Keratinocyte (primary cell): ENCODE measurements at places on chromosomes 7 and 10.

DNA sequence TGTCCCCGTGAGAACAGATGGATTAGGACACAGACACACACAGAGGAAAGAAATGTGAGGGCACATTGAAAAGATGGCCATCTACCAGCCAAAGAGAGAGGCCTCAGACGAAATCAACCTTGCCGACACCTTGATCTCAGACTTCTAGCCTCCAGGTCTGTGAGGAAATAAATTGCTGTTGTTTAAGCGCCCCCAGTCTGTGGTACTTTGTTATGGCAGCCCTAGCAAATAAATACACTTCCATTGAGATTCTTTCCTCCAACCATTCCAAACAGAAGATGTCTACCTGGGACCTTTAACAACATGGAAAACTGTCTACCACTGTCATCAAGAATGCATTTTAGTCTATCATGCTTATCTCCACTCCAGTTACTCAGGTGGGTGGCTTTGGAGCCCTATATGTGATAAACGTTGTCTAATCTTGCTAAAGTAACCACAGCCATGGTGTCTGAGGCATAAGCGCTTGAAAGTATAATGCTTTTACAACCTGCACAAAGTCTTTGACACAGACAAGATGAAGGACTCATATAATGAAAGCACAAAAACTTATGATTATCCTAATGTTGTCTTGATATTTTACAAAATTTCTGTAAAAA, 244.3 kb downstream of the MTERF1 start:
- DNase-seq = no peak

DNA sequence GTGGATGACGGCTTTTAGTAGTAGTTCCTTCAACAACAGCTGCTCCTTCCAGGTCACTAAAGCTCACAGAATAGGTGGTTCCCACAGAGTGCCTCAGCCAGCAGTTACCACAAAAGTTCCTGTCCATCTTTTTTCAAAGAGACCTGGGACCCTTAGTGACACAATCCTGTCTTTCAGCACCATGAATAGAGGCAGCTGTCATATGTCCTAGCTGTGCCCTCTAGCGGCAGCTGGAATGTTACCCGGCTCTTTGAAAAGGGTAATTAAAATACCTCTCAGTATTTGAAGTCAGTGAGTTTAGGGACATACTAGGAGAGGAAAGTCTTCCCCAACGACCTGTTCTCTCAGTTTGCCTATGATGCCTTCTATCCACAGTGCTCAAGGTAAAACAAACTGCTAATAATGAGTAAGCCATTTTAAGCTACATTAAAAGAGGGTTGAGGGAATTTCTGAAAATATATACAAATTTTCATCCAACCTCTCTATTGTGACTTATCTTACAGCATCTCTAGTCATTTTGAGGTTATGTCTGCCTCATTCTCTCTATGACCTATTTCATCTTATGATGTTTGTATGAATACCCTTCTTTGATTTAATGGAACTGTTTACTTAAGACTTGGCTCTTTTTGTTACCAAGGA, 290.8 kb downstream of the NXPH1 start:
- DNase-seq = no peak

DNA sequence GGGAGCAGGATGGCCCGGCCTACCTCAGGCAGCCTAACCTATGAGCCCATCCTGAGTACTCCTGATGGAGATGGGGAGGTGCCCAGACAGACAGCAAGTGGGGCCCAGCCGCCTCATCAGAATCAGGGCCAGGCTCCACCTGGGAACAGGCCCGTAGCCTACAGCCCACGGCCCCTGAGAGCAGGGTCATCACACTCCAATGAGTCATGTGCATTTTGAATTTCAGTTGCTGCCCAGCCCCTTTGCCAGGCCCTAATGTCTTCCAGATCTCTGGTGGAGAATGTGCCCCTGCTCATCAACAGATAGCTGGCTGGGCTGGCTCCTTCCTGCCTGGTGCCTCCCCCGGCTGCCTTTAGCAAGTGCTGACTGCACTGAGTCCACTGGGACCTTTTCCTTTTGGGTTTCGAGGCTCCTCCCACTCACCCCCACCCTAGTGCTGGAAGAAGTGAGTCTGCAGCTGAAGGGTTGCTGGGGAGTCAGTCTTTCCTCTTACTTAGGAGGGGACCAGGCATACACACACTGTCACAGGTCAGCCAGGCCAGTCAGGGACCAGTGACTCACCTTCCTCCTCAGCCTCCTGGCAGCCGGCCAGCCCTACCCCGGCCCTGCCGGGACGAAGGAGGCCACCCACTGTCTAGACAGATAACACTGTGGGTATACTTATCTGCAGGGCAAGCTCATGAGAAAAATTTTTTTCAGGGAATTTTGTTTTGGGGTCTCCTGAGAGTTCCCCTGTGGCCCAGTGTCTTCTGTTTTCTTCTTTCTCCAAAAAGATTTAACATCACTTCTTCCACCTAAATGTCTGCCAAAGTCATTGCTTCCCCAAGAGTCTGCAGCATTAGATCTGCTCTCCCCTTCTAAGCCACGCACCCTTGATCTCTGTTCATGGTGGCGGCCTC, 9.1 kb upstream of the ASIC3 start:
- DNase-seq = no peak

DNA sequence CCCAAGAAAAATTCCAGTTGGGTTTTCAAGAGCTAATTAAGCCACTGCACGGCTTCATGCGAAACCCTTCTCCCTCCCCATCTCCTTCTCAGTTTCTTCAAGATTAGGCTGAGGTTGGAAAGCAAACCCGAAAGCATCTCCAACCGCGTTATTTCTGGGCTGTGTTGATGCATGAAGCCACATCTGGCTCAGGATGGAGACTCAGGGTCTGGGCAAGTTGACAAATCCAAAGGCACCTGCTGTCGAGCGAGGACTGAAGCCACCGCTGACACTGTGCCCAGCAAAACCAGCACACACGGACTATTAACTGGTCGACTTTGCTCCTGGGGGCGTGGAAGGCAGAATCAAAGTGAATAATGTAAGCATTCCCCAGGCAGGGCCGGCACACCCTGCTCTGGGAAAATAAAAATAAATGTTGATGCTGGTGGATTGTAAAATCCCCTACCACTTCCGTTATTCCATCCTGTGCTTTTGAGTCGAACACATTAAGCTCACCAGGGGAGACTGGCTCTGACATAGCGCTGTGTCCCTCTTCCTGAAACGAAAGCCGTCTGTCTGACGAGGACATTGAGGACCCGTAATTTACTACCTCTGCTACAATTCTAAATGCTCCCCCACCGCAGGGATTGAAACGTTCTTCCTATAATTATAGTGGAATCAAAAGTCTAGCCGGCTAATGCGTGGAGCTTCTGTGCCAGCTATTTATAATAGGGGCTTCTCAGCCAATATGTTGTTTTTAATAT, 269.8 kb downstream of the ADARB2 start:
- no peak for DNase-seq

- DNase-seq = no peak
Measured at GRCh38 chr7:111091593-111092358, 849 bp downstream of the LRRN3 start.

GRCh38 chr10:101841826-101842225, 1.8 kb downstream of the KCNIP2 start:
- no peak for DNase-seq

DNA sequence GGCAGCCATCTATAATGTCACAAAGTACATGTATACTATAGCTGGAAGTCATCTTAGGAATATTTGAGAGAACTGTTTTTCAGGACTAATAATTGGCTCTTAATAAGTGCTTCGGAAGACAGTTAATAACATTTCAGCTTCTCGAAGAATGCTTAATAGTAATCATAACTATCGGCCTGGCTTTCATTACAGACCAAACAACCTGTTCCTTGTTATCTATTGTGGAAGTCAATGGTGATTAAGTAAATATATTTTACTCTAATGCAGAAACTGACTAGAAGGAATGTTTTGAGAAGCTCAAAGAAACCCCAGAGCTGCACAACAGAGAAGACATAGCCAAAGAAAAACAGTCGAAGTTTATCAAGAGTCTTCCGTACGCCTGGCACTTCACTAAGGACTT, 106.8 kb upstream of the FAM133B start:
- DNase-seq = no peak

DNA sequence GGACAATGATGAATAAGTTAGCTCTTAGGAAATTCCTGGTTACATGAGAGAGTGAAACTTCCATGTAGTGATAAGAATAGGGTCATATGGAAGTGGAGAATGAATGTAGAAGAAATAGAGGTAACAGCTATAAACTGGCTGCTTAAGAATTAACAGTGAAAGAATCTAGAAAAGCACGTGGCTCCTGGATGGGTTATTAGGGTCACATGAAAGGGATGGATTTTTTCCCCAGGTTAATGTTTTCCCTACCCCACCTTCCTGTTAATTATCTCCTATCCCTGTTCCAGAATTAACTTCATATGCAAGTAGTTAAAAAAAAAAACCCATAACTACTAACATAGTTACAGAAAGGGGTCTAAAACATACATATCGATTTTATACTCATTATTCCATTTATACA, 58.0 kb downstream of the ANKIB1 start:
- no peak for DNase-seq

DNA sequence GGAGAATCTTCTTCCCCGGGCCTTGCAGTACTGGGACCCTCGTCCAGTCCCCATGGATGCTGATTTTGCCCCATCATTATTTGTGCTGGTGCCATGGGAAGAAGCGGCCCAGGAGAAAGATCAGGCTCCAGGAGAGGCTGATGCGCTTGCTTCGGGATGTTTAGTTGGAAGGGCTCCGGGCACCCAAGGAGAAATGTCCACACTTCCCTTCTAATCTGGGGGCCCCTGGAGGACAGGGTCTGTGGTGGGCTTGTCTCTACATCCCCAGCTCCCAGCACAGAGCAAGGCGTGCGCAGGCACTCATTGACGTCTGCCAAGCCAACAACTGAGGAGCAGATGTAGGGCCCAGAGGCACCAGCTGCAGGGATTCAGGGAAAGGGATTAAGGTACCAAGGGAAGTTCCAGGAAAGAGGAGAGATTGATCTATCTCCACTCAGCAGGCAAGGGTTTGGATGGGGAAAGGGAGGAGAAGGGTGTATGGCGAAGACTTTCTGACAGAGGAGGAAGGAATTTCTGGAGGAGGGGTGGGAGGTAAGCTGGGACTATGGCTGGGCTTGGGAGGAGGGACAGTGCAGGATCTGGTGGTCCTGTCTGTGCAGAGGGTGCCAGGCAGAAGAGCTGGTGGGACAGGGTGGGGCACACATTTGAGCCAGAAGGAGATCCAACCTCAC, 38.7 kb upstream of the LEP start:
- DNase-seq = no peak

- no peak for DNase-seq
Measured at GRCh38 chr10:72146071-72146470, 57.7 kb upstream of the SPOCK2 start.

DNA sequence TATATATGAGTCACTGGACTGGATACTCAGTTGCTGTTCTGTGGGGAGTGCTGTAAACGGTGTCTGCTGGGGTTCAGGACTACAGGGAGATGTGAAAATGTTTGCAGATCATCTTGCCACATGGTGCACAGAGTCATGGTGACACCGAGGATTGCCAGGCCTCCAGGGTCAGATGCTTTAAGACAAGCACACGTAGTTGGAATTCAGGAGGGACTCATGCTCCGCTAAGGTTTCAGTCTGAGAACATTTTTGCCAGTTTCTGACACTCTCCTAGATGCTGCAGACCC, 211.3 kb downstream of the CXCL12 start:
- DNase-seq = no peak

DNA sequence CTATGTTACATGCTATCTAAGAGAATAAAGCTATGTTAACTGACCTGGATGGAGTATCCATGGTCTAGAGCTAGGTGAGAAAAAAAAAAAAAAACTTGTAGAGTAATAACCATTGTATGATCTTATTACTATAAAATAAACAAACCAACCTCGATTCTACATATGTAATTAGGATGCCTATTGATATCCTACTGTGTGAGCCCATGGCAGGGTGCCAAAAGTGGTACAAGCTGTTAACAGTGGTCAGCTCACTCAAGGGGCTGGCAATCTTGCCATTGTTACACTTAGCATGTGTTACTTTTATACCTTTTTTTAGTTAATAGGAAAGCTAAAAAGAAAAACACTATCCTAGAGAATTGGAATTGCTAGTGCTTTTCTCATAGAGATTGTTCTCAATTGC, 13.5 kb upstream of the IL6 start:
- DNase-seq = no peak

DNA sequence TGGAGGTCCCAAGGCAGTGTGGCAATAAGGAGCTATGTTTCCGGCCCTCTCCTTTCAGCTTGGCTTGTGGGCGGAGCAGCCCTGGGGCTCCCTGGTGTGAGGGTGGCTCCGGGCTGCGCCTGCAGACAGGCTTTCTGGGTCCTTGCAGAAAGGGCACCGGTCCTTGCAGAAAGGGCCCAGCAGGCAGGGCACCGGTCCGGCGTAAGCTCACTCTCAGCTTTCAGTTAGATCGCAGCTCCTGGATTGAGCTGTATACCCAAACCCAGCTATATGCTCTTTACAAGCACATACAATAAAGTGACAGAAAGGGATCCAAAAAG, 293.8 kb upstream of the SHH start:
- DNase-seq = no peak

DNA sequence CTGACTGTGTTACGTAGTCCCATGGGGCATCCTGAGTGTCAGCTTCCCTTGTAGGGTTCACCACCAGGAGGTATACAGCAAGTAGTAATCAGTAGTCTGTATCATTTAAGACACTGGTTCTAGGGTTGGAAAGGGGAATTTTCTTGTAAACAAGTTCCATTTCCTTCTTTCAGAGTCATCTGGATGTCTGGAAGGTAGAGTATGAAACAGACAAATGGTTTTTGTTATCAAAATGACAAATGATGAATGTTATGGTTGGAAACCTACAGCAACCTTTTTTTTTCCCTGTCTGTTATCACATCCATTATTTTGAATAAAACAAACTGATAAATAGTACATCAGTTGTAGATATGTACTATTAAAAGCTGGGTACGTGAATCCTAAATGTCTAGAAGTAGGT, 19.1 kb downstream of the SEMA3A start:
- no peak for DNase-seq

- no peak for DNase-seq
Measured at GRCh38 chr10:111988646-111989045, 194.9 kb downstream of the GPAM start.

- DNase-seq = no peak
Measured at GRCh38 chr10:54708021-54708420, 93.0 kb downstream of the PCDH15 start.

DNA sequence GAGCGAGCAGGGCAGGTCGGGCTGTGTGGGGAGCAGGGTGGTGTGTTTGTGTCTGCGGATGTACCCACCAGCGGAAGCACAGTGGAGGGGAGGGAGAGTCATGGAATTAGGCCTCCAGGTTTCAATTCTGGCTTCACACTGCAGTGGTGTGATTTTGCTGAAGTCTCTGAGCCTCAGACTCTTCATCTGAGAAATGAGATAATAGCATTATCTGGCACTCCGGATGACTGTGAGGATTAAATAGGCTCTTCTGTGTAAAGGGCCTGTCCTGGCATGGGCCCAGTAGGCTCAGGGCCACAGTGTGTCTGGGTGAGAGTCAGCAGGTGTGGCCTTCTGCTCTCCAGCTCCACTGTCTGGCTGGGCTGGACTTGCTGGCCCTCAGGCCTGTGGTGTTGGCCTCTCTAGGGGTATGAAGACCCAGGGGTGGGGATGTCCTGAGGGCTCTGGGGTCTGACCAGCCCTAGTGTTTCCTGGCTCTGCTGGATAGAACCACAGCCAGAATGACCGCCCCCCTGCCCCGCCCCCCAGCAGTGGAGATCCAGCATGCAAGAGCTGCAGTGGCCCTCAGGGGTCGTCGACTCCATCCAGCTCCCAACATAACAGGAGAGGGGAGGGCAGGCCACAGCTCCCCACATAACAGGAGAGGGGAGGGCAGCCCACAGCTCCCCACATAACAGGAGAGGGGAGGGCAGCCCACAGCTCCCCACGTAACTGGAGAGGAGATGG, 178.6 kb downstream of the RPS24 start:
- DNase-seq = no peak

GRCh38 chr7:108492742-108493141, 33.2 kb downstream of the PNPLA8 start:
- no peak for DNase-seq
